Breast epithelium (tissue), 4 donors: ENCODE measurements at places on chromosomes 2 and 18. TPM values are rescaled to one million over a fixed set of nuclear protein-coding genes. Genes with fewer than 3 reads are reported as not detected.
A peak's percentile ranks its signal among the peaks of the same experiment; 100 is the strongest.

DNA sequence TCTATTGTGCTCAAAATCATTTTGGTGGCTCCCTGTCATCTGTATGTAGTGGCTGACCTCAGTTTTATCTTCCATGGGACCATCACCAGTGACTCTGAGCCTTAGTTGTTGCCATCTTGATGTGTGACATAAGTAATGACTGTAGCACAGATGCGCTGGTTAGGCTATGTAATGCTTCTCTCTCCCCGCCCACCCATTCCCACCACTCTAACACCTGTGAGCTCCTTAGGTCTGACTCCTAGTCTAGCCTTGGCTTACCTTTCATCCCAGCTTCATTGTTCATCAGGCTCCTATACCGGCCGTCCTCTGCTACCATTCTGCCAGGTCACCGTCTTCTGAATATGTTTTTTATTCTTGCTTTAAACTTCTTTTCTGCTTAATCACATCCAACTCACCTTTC is 17.2 kb downstream of the MYO1B start:
- no peak overlapping the region for H3K4me3 ChIP-seq
- no peak overlapping the region for H3K27ac ChIP-seq
- no peaks in the 10 kb centered on the region for H3K27me3 ChIP-seq
- H3K36me3 ChIP-seq, result no peaks in the 10 kb centered on the region

DNA sequence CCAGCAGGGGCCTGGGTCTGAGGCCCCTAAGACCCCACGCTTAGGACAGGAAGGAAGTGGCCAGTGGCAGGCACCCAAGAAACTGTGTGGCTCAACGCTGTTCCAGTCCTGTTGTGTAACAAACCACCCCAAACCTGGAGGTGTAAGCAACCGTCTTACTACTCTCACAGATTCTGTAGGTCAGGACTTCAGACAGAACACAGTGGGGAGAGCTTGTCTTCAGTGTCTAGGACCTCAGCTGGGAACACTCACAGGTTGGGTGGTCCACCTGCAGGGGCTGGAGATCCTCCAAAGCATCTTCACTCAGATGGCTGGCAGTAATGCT is 123.0 kb downstream of the KLHL29 start:
- DNase-seq, result no peak
- no peaks in the 10 kb centered on the region for H3K27me3 ChIP-seq
- no peaks in the 10 kb centered on the region for H3K36me3 ChIP-seq
- no peak overlapping the region for H3K4me3 ChIP-seq

- H3K27ac ChIP-seq, result no peak overlapping the region
- no peaks in the 10 kb centered on the region for H3K27me3 ChIP-seq
- no peak overlapping the region for H3K4me3 ChIP-seq
- DNase-seq, result no peak
- no peaks in the 10 kb centered on the region for H3K4me1 ChIP-seq
- no peaks in the 10 kb centered on the region for H3K36me3 ChIP-seq
Measured at GRCh38 chr18:26267357-26267930, 41.2 kb downstream of the TAF4B start.

GRCh38 chr18:36149514-36150289 is 20.0 kb downstream of the ELP2 start:
- no peak for DNase-seq
- H3K36me3 ChIP-seq, result peaks cover 7% of the 10 kb centered on the region
- no peak overlapping the region for H3K27ac ChIP-seq
- no peak overlapping the region for H3K4me3 ChIP-seq

GRCh38 chr2:29495068-29495467 is 379.9 kb downstream of the CLIP4 start:
- H3K4me3 ChIP-seq, result no peak overlapping the region
- H3K36me3 ChIP-seq, result no peaks in the 10 kb centered on the region
- DNase-seq, result no peak
- no peaks in the 10 kb centered on the region for H3K27me3 ChIP-seq
- H3K27ac ChIP-seq, result no peak overlapping the region

GRCh38 chr18:64392202-64392601 is 243.3 kb upstream of the LINC00305 start:
- DNase-seq, result no peak
- no peaks in the 10 kb centered on the region for H3K36me3 ChIP-seq
- no peak overlapping the region for H3K27ac ChIP-seq
- H3K4me3 ChIP-seq, result no peak overlapping the region
- no peaks in the 10 kb centered on the region for H3K4me1 ChIP-seq

GRCh38 chr2:2656115-2657011 is 325.3 kb upstream of the MYT1L start:
- peak overlapping the region; percentile 2 for H3K4me3 ChIP-seq
- H3K27me3 ChIP-seq, result no peaks in the 10 kb centered on the region
- H3K36me3 ChIP-seq, result no peaks in the 10 kb centered on the region
- H3K27ac ChIP-seq, result no peak overlapping the region
- H3K4me1 ChIP-seq, result no peaks in the 10 kb centered on the region

DNA sequence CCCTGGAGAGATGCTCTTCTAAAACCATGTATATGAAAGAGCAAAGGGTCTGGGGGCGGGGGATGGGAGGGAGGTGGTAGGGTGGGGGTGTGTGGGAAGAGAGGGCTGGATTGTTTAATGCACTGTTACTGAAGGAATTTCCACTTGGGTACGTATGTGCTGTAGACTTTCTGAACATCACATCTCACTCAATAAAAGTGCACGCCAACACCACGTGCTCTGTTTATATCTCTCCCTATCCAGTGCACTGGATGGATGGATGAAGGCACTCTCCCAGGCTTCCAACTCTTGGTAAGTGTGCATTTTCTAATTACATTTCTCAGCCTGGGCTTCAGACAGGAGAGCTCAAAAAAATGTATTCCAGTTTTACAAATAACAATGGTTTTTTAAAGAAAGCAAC is 184.3 kb upstream of the SIX2 start:
- no peak for DNase-seq
- no peaks in the 10 kb centered on the region for H3K27me3 ChIP-seq
- no peaks in the 10 kb centered on the region for H3K36me3 ChIP-seq
- H3K4me1 ChIP-seq, result no peaks in the 10 kb centered on the region
- H3K27ac ChIP-seq, result no peak overlapping the region

The RNF125 gene
- total RNA-seq, result 4.5 TPM

The RNPEPL1 gene
- total RNA-seq, result 42.3 TPM

The MDH1B gene
- 4.7 TPM for total RNA-seq
